Aorta (tissue), 5 donors: ENCODE measurements at places on chromosomes 3 and 15. TPM values are rescaled to one million over a fixed set of nuclear protein-coding genes. Genes with fewer than 3 reads are reported as not detected.

DNA sequence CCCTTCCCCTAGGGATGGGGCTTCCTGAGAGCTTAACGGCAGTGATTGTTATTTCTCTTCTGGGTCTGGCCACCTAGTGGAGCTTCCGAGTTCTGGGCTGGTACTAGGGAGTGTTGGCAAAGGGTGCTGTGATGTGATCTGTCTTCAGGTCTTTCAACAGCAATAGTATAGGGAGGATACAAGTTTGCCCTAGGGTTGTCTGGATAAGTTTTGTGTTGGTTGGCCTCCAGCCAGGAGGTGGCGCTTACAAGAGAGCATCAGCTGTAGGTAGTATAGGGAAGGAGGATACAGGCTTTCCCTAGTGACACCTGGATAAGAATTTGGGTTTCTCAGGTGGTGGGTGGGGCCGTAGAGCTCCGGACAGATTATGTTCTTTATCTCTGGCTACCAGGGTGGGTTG is 19.2 kb upstream of the CPOX start:
- no peak for DNase-seq

GRCh38 chr3:144626835-144627234 is 655.2 kb downstream of the DIPK2A start:
- DNase-seq, result no peak

- peak; percentile 79 for DNase-seq
These were observed 76.0 kb downstream of the GOLGA8G start for GRCh38 chr15:28456476-28457395.

DNA sequence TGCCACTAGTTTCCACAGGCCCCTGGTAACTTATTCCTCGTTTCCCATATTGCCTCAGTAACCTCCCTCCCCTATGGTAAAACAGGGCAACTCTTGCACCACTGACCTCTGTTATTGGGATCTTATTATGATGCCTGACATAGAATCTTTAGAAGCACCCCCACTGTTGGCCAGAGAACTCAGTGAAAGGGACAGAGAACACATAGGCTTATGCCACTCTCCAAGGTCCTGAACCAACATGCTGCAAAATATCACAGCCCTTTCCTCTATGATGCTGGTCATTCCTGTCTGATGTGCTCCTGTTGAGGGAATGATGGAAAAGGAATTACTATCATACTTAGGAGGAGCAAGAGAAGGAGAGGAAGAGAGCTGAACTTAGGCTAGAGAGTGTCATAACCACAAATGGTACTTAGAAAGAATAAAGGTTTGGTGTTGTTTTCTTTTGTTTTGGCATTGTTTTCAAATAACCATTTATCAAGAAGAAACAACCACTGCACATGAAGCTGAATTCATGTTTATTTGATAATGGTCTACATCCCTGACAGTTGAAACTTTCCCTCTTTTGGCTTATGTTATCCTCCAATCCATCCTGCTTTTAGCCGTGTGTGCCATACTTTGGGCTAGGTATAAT is 330.2 kb downstream of the EPHB1 start:
- no peak for DNase-seq

GRCh38 chr3:147407114-147407497 is 763 bp upstream of the ZIC4 start:
- DNase-seq, result no peak

The AKAP13 gene
- 224 TPM for total RNA-seq

GRCh38 chr15:82135638-82136037 is 89.8 kb upstream of the MEX3B start:
- DNase-seq, result no peak

DNA sequence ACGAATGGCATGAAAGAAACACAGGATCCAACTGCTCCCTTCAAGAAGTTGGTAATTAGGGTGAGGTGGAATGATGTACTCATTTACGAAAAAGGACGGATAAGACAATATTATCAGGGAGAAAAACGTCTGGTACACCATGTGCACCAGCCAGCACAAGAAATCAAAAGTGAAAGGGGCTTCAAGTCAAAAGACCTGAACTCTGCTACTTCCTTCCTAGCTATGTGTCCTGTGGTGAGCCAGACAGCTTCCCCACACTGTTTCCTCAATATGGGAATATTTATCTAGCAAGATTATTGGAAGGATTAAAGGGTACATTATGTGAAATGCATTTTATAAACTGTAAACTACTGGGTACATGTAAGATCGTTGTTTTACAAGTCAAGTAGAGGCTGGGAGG is 33.9 kb downstream of the RAB27A start:
- DNase-seq, result no peak

The ATP13A5 gene
- not detected for total RNA-seq

The RHOV gene
- 0.19 TPM for total RNA-seq

DNA sequence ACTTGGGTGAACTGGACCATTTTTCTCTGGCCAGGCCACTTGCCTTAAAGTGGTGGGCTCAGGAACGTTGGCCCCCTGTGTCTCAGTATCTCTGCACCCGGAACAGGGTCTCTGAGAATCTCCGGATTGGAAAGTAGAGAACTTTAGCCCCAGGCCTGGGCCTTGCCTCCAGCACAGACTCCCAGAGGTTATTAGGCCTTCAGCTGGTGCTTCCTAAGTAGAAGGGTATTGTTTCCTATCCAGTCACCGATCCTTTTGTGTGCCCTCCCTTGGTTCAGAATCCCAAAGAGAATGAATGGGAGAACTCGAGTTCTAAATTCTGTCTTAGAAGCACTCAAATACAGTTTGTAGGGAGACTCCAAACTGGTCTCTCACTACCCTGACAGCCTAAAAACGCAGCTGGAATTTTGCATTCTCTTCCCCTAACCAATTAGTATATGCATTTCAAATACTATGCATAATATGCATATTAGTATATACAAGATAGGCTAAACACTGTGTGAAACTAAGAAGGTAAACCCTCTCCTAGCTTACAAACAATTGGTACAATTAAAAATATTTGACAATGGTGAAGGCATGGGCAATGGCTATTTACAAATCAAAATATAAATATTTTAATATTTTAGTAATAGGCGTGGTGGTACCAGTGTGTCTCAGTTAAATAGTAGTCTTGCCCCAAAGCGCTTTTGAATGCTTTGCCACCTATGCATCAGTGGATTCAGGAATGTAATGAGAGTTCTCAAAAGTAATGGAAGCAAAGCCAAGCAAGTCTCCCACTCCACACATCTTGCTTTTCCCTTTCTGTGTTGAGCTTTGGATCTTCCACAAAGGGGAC is 48.5 kb upstream of the SLC4A7 start:
- DNase-seq, result no peak

DNA sequence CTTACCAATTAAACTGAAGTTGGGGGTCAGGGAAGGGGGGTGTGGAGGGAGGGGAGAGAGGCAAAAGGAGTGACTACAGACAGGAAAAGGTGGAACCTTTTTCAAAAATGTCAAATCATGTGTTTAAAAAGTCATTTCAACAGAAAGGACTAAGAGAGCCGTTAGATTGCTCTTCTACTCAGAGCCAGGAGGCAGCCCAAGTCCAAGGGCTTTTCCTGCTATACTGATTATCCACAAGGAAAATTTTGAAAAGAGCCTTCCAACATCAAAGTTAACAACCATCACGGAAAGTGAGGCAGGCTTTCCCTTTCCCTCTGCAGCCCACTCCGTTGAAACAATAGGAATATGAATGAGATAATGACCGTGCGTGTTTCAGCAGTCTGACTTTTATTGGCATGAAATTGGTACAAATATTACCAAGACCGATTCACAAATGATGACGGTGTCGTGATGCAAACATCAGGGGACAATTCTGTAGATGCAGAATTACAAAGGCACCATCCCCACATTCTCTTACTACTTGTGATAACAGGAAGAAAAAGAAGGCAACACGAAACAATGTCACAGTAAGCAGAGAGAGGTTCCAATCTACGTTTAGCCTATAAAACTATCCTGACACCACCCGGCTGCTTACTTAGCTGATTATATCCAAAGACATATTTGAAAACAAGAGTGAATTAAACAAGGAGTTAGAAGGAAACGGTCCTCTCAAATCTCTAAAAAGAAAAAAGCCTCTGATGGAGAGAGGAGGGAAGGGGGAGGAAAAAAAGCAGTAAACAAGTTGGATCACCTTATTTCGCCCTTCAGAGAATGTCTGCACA is 453.7 kb downstream of the FOXP1 start:
- no peak for DNase-seq

The ZKSCAN7 gene
- 3.5 TPM for total RNA-seq

DNA sequence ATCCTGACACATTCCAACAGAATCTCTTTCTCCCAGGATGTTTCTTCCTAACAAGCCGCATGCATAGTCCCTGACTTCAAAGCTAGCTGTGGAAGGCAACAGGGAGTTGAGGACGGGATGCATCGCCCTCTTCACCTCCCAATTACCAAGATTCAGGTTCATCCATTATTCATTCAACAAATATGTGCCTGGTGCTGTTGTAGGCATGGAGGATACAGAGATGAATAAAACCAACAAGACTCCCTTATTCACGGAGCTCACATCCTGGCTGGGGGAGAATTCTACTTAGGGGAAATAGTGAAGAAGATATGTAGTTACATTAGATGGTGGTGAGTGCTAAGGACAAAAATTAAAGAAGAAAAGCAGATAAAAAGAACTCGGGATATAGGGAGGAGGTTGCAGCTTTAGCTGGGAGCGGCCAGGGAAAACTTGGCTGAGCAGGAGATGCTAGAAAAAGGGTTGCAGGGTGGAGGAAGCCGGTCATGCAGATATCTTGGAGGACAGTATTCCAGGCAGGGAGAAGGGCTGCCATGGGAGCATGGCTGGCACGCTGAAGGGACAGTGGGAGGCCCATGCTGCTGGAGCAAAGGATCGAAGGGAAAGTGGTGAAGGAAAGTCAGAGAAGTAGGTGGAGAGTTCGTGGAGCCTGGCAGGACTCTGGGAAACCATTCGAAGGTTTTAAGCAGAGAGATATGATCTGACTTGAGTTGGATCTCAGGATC is 5.0 kb downstream of the ITGB5 start:
- no peak for DNase-seq

DNA sequence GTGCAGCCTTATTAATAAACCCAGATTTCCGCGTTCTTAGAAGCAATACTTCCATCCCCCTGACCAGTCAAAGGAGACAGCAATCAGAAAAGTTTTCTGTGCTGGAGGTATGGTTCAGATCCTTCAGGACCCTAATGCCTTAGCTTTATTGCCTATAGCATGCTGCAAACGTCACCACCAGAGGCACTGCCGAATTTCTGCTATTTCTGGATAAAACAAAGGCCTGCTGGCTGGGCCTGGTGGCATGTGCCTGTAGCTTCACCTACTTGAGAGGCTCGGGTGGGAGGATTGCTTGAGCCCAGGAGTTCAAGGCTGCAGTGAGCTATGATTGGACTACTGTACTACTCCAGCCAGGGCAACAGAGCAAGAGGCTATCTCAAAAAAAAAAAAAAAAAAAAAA is 407.2 kb downstream of the FOXP1 start:
- no peak for DNase-seq

The MYRIP gene
- 11.0 TPM for total RNA-seq

The LRTM1 gene
- not detected for total RNA-seq

GRCh38 chr15:101501703-101502373 is 12.3 kb upstream of the PCSK6 start:
- peak; percentile 52 for DNase-seq

GRCh38 chr15:59699810-59700431 is 10.8 kb upstream of the BNIP2 start:
- no peak for DNase-seq

DNA sequence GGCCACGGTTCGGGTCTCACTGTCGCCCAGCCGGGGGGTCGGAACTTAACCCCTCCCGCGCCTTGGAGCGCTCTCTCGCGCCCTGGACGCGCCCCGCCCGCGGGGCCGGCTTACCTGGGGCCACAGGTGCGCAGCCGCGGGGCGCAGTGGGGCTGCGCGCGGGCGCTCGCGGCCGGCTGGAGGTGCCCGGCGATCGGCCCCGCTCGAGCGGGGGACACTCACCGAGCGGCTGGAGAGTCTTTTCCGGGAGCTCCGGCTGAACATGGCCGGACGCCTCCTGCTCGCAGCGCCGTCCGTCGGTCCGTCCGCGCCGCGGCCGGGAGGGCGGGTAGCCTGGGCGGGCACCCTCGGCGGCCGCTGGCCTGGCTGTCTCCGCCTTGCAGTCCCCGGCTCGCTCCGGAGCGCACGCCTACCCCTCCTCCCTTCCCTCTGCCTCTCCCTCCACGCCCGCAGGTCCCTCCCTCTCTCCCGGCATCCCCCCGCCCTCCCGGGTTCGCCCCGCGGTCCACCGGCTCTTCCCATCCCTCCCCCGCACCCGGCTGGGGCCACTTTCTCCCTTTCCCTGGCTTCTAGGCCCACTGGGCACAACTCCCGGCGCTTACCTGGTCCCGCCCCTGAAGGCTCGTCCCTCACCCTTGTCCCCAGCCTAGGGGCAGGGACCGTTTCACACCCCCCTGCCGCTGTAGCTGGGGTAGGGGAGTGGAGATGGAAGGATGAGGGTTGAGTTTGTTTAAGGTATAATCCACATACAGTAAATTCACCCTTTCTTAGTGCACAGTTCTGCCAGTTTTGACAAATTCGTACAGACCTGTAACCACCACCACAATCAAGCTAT is 220.1 kb upstream of the PRICKLE2 start:
- peak; percentile 79 for DNase-seq

The PIGZ gene
- 5.2 TPM for total RNA-seq

The FBXO40 gene
- total RNA-seq, result 0.13 TPM

The SLC6A6 gene
- total RNA-seq, result 62.2 TPM

The CLRN1 gene
- not detected for total RNA-seq

The MST1R gene
- total RNA-seq, result 13.1 TPM

DNA sequence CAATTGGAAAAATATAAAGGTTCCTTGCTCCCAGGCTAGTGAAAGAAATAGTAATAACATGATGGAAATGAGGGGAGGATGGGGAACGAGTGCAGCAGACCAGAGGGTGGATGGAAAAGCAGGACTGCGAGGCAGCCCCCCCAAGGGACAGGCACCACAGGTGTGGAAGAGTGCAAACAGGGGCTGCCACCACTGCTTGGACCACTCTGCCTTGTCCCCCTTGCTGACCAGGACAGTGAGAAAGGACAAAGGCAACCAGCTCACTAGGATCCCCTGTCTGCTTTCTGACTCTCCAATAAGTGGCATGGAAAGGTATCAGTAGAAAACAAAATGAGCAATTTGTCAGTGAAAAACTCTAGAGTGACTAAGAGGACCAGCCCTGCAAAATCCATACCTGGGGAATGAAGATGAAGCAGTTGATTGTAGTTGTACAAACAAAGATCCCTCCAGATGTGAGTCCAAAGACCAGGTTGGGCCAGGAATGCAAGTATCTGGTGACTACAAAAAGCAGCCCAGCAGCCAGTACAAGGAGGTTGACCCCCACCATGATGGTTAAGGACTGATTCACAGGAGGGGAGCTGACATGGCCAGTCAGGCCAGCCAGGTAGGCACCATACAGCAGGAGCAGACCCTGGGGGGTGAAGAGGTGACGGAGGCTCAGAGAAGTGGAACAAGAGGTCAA is 86.6 kb upstream of the GSK3B start:
- no peak for DNase-seq
